ENCODE measurements at places on chromosomes 2 and 18.

- no peak for DNase-seq
Measured at GRCh38 chr2:224937887-224938286, 104.4 kb downstream of the DOCK10 start.

DNA sequence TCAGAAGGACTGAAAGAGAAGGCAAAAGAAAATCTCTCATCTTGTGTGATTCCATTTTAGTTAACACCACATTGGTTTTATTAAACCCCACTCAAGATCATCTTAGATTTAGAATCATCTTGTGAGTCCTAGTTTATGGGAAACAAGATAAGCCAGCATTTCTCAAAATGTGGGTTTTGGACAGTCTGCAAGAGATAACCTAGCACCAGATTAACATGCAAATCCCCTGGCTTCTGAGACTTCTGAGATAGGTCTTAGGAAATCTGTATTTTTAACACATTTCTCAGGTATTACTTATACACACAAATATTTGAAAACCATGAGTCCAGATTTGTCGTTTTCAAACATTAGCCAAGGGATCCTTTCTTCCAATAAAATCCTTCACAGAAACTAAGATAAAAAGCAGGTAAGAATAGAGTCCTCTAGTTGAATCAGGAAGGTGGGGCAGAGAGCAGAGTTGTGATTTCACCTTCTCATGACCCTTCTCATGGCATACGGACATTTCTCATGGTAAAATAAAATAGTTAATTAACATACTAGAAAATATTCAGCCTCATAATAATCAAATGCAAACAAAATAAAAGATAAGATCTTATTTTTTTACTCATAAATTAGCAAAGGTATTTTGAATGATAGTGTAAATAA, 287.2 kb upstream of the FN1 start:
- no peak for DNase-seq

DNA sequence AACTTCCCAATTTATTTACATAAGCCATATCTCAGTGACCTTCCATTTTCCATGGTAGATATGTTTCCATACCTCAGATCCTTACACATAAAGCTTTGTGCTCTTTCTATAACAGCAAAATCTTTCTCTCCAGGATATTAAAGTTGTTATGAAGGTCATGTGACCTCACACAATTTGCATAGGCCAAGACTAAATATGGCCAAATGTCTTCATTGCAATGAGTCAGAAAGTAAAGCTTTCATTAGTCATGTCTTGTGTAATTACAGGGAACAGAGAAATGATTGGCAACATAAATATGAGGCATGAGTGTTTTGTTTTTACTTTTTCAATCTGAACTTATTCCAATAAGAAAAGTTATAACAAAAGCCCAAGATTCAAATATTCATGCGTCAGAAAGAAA, 243.5 kb downstream of the ASXL3 start:
- DNase-seq: no peak

- no peak for DNase-seq
Measured at GRCh38 chr18:79955302-79956075, 4.0 kb upstream of the SLC66A2 start.

- DNase-seq: no peak
Measured at GRCh38 chr2:148726228-148726627, 81.7 kb downstream of the EPC2 start.

- DNase-seq: no peak
Measured at GRCh38 chr2:102317715-102318114, 6.4 kb downstream of the IL1RL1 start.

GRCh38 chr2:43055985-43056384, 170.4 kb downstream of the ZFP36L2 start:
- DNase-seq: no peak

GRCh38 chr2:68878071-68878711, 7.0 kb upstream of the BMP10 start:
- DNase-seq: no peak

- no peak for DNase-seq
Measured at GRCh38 chr2:150134223-150134857, 353.1 kb downstream of the RND3 start.

DNA sequence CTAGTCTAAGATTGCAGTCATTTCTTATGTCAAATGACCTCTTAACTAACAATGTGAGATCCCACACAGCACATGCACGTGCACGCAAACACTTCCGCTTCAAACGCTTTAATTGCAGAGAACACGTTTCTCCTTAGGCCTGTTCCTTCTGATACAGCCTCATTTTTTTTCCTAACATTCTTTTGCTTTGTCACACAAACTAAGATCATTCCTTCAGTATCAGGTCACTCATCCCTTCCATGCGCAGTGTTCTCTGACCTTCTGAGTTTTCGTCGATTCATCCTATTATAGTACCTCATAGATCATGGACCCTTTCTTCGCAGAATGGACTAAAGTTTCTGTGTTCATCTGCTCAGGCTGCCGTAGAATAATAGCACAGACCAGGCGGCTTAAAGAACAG, 327.1 kb upstream of the CDH19 start:
- no peak for DNase-seq

DNA sequence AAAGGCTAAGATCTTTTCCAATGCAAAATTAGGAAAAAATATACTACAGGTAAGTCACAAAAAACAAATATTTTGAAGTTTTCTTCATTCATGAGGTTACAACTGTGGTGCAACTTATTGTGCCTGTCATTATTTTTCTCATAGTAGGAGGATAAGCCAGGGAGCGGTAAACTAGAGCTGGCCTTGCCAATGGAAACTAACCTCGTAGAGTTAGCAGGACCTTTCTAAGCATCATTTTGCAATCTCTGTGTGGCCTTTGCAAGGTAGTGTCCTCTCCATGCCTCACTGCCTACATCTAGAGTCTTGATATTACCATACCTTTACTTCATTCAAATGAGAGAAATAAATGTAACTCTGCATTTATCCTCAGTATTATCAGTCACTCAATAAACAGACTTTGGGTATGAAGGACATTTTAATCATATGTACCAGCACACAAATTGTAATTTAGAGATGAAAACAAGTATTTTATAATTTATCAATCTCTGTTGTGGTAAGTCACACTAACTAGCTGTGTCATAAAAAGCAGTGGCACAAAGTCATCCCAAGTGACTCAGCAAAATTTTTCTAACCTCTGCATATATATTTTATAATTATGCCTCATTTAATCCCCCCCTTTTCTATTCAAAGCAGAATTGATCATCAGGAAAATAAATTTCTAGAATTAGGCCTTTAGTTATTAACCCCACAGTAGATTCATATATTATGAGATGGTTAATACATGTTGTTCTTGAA, 47.0 kb downstream of the LANCL1 start:
- no peak for DNase-seq

DNA sequence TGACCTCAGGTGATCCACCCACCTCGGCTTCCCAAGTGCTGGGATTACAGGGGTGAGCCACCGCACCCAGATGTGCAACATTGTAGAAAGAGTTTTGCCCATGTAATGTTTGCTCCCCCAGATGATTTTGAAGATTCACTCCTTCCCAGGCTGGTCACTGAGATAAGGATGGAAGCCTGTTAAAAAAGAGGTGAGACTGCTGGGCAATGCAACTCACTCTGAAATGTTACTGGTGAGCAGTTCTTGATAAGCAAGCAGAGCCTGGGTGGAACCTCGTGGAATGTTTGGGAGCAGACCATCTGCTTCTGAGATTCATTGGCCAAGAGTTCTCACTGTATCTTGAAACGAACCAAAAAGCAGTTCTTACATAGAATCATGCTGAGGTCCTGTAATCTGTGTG, 19.7 kb downstream of the GRP start:
- DNase-seq: no peak

GRCh38 chr18:48762836-48763718, 187.7 kb downstream of the SMAD7 start:
- DNase-seq: no peak

DNA sequence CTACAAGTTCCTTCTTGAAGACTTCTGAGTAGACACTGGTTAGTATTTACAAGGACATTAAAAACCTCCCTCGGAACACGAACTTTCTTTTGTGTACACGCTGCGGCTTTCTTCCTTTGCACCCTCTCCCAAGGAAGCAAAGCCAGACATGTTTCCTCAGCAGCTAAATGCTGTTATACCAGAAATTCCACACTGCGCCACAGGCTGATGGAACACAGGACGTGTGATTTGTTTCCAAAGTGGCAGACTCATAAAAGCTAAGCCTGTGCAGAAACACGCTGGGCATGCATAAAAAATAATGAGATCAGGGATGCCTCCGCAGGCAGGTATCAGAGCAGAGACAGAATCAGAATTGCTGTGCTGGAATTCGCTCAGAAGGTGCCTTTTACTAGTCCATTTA, 73.0 kb upstream of the RGPD5 start:
- no peak for DNase-seq

DNA sequence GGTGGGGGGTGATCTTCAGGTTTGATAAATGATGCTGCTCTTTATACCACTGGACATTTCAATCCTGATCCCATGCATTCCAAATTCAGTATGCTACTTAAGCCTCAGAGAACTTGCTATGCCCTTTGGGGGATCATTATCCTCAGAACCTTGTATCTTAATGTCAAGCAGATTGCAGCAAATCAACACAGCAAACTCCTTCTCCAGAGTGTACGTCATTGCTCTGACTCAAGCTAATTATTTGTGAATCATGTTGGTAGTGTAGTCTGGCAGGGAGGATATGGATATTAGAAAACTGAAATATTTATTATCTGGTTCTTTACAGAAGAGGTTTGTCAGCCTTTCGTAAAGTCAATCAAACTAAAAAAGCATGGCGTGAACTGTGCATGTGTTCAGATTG, 562.5 kb upstream of the FAM98A start:
- DNase-seq: no peak

DNA sequence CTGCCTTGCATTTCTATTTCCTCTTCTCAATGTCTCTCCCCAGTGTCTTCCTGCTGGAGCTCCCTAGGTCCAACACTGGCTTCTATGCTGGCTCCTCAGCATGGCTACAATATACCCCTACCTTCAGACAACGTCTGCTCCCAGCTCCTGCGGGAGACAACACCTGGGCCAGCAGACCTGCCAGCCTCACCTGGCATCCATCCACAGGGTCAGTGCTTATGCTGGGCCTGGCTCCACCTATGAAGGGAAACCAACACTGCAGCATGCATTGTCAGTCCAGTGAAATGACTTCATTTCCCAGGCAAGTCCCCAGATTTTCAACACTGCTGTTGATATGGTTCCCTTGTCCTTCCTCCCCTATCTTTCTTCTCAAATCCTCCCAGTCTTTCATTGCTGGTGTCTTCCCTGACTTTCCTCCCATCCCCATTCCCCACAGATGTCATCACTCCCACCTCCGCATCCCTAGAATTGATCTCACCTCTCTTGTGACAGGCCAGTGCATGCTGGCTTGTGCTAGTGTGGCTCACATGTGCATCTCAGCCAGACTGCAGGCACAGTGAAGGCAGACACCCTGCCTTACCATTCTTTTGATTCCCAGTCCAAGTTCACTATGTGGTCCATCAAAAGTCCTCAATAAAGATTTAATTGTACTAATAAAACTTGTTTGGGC, 98.0 kb downstream of the MYO5B start:
- no peak for DNase-seq

DNA sequence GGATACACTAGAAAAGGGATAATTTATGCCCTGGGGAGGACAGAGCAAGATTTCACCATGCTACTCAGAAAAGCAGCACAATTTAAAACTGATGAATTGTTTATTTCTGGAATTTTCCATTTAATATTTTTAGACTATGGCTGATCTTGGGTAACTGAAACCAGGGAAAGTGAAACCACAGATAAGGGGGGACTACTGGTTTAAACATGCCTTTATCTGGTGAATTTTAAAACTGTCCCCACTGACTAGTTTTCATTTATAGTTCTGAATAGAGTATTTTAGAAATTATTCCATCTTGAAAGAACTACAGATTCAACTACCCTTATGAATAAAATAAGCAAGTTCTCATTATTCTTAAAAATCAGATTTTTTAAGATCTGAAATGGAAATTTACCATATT, 15.0 kb downstream of the NFU1 start:
- no peak for DNase-seq

- no peak for DNase-seq
Measured at GRCh38 chr18:477565-477964, 22.9 kb downstream of the COLEC12 start.

DNA sequence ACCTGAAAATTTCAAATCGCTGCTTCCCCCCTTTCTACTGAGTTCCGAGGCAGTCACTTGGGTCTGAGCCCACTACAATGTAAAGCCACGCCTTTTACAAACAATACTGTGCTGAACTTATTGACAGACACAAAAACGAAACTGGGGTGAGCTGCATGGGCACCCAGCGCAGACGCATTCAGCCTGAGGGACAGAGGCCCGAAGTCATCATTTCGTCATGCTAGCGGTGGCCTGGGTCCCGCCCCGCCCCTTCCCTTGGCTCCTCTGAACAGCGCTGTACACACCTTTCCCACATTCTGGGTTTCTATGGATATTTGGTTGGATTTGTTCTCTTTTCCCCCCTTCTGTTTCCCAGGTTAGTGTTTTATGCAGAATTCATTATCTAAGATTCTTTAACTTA, 71.7 kb downstream of the EIPR1 start:
- DNase-seq: no peak

GRCh38 chr2:223228871-223229270, 176.9 kb downstream of the KCNE4 start:
- no peak for DNase-seq

DNA sequence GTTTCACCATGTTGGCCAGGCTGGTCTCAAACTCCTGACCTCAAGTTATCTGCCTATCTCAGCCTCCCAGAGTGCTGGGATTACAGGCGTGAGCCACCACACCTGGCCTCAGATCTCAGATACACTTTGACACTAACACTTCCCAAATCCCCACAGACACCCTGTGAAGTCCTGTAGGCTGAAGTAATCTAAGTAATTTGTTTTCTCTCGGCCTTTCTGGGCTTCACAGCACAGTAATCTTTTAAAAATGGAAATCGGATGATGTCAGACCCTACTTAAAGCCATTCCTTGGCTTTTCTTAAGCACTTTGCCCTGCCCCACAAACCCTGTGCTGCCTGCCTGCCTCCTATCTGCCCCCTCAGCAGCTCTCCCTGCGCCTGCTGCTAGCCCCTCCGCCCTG, 16.2 kb downstream of the ATIC start:
- no peak for DNase-seq

GRCh38 chr18:3704556-3705344, 254.8 kb downstream of the TGIF1 start:
- DNase-seq: no peak

GRCh38 chr2:166000401-166000800, 46.8 kb upstream of the TTC21B start:
- no peak for DNase-seq

- no peak for DNase-seq
Measured at GRCh38 chr2:219230059-219230540, 494 bp downstream of the ANKZF1 start.

DNA sequence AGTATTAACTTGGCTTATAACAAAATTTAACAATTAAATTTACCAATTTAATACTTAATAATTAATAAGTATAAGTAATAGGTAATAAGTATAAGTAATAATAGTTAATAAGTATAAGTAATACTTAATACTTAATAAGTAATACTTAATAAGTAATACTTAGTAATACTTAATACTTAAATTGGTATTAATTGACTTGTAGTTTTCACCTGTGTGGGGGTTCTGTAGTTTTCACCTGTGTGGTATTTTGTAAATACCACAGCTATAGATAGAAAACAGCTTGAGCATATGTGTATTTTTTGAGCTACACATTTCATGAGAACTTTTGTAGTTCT, 55.4 kb downstream of the MAPRE2 start:
- no peak for DNase-seq

GRCh38 chr18:77250501-77250925, 865 bp downstream of the GALR1 start:
- DNase-seq: no peak

GRCh38 chr18:67590571-67591141, 74.1 kb upstream of the DSEL start:
- no peak for DNase-seq

GRCh38 chr2:169743549-169743948, 9.9 kb downstream of the KLHL23 start:
- DNase-seq: no peak

Data from stimulated activated CD8-positive, alpha-beta memory T cell treated with anti-CD3 and anti-CD28 coated beads, Interleukin-4, amount 100 ng/mL, for 1 hour (primary cell).